ENCODE measurements at places on chromosomes 13 and 19.

GRCh38 chr13:40109351-40109844, 453.9 kb downstream of the COG6 start:
- peak; percentile 35 for DNase-seq

- DNase-seq, result no peak
These were observed 47.8 kb upstream of the KPNA3 start for GRCh38 chr13:49840266-49840665.

- DNase-seq, result no peak
These were observed 60.3 kb upstream of the CLDN10 start for GRCh38 chr13:95492044-95492801.

GRCh38 chr19:34475026-34475974, 6.3 kb upstream of the WTIP start:
- no peak for DNase-seq

GRCh38 chr19:2477732-2478191, 1.8 kb downstream of the GADD45B start:
- no peak for DNase-seq

DNA sequence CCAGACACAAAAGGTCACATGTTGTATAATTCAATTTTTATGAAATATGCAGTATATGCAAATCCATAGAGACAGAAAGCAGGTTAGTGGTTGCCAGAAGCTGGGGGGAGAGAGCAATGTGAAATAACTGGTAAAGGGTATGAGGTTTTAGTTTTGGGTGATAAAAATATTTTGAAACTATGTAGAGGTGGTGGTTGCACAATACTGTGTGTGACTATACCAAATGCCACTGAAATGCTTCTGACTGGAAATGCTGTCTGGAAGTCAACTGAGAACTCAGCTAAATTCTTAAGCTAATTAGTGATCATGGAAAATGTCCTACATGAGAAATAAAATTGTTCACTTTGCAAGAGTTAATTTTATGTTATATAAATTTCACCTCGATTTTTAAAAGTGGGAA, 65.3 kb upstream of the RXFP2 start:
- DNase-seq, result no peak

DNA sequence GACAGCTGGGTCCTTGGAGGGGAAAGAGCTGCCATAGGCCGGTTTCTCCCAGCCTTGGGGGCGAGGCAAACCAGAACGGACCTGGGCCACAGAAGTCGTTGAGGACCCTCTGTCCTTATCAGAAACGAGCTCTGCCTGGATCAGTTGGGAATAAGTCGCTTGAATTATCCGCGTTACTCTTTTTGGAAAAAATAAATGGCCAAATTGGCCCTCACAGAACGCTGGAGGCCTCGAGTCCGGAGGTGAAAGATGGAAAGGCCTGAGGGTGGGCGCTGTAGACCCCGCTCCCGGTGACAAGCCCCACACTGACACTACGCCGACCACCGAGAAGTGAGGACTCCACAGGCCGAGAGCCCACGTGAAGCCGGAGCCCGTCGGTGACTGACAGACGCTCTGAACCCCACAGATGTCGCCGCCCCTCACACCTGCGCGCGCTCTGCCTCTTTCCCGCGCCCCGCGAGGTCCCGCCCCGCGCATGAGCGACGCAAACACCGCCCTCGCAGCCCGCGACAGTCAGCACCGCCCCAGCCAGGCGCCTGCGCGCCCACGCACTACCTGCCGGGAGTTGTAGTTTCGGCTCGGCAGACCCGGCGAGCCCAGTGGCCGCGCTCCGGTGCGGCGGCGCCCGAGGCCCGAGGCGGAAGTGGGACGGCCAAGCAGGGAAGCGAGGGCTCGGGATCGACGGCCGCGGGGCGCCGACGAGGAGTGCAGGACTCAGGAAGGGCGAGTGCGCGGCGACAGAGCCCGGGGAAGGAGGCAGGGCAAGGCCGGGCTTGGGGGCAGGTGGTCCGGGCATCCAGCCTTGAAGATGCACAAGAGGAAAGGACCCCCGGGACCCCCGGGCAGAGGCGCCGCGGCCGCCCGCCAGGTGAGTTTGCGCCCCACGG, at the start of the genes BRME1 and CC2D1A:
Gene BRME1, minus strand, starts transcription at position 484 of the 887 bp plus-strand sequence. CDS start 1,225 bp downstream, outside the sequence.
Gene CC2D1A, plus strand, starts transcription at position 568 of the 887 bp plus-strand sequence. Its CDS starts 241 bp downstream, at position 809.
- DNase-seq, result peak; percentile 95

DNA sequence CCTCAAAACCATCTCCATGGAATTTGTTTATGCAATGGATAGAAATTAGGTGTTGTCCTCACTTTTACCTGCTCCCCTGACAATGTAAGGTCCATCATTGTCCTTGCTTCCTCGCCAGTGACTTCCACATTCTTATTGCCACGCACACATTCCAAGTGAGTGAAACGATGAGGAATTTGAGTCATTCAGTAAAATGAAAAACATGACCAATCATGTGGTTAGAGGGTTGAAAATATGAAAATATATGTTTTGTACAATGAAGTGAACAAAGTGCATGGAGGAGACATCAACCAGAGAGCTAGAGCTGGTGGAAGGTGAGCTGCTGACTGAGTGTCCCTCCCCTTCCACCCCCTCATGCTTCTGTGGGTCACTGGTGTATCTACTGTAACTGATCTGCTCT, 91.7 kb downstream of the ATP8A2 start:
- no peak for DNase-seq

DNA sequence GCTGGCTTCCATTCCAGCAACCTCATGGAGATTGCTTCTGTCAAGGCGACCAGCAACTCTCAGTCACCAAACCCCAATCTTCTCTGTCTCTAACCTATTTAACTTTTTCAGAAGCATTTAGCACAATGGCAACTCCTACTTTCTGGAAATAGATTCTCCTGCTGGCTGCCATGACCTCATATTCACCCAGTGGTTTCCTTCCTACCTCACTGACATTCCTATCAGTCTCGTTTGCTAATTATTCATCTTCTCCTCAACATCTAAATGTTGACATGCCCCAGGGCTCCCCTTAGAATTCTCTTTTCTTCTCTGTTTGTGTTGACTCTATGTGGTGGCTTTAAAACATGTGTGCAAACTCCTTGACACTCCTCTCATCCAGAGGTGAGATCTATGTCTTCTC, 106.7 kb downstream of the OLFM4 start:
- DNase-seq, result no peak

DNA sequence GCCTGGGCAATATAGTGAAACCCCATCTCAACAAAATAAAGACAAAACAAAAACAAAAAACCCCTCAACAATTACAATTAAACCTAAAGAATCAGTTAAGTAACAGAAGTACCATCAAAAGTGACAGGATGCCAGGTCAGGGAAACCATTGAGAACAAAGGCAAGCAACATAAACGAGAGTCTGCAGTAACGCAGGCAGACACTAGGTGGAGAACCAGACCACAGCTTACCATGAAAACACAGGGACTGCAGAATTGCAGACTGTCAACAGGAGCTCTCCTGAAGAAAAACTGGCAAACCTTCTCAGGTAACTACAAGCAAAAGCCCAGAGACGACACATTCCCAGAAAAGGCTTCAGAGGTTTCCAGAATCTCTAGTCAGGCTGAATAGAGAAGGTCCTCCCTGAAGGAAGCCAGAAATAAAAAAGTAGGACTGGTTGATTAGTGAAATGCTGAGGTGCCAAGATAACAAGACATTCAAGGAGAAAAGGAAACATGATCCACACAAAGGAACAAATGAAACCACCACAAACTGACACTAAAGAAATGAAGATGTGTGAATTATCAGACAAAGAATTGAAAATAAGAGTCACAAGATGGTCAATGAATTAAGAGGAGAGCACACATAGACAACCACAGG, 2.2 kb upstream of the ZNF665 start:
- DNase-seq, result peak; percentile 75

- no peak for DNase-seq
These were observed 8.2 kb upstream of the ZNF77 start for GRCh38 chr19:2952953-2953481.

- DNase-seq, result no peak
These were observed 16.5 kb downstream of the CYP4F22 start for GRCh38 chr19:15524781-15525180.

DNA sequence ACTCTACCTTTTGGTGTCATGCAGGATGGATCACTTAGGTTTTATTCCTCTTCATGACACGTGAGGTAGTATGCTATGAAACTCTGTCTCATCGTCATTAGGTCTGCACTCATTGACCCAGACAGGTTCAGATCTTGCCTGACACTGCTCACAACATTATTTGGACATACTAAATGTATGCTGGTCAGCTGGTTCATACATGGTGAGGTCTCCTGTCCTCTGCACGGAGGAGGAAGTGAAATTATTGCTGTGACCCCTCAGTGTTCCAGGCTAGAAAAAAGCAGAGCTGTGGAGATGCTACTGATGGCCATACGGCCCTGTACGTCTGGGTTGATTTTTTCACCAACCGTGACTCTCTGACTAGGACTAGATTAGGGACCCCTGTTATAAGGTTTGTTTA, 35.8 kb downstream of the LATS2 start:
- no peak for DNase-seq

DNA sequence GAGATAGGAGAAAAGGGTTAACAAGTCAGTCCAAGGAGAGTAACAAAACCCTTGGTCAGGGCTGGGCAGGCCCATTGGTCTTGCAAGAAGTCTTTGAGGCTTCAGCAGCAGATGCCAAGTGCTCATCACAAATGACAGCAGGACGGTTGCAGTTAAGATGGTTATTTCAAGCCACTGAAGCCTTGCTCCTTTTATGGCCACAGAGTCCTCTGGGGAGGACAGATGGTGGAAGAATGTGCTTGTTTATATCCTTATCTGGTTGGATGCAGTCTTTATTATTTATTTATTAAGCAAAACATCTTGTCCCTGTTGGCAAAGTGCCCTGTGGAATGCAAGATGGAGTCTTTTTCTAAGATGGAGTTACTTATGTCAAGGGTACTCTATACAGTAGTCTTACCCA, 19.2 kb upstream of the ZNF331 start:
- no peak for DNase-seq

DNA sequence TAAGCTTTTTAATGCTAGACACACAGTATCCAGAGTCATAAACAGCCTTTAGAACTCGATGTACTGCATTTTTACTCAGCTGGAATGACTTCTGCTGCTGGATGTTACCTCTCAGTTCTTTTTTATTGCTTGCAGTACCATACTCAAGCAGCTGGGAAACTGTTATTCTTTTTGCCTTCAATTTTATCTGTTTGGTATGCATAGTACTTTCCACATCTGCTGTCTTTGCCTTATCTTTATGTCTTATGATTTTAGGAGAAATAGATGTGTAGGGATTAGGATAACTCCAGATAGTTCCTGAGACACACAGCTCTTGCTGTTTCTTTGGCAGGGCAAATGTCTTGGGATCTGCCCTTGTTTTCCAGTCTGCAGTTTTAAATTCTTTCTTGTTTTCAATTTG, 31.5 kb downstream of the TEX30 start:
- DNase-seq, result no peak

- DNase-seq, result no peak
These were observed 121.2 kb downstream of the B3GLCT start for GRCh38 chr13:31320946-31321345.

- no peak for DNase-seq
These were observed 126.7 kb downstream of the URI1 start for GRCh38 chr19:30068528-30069395.

DNA sequence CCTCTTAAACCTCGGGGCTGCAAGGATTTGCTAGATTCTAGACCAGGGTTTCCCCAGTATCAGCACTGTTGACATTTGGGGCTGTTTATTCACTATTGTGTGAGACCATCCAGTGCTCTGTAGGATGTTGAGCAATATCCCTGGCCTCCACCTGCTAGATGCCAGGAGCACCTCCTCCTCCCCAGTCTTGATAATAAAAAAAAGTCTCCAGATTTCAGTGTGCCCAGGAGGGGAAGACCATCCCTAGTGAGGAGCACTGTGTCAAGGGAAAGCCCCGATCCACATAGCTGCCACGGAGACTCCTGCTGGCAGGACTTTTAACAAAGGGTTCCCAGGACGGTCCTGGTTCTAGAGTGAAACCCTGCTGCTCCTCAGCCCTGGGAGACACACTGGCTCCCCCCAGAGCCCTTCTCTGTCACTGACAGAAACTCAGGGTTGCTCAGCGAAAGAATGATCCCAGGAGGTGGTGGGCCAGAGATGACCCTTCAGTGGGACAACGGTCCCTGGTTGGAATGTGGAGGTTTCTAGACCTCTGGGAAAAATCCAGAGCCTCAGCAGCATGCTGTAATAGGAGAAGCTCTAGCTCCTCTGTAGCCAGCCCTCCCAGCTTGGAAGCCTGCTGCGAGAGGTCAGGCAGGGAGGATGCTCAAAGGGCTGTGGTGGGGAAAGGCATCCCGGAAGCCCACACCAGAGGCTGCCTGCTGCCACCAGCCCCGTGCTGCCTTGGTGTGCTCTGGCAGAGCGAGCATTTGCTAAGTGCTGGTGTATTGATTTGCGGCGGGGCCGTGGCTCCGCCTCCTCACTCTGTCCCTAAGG, 20.3 kb downstream of the LYL1 start:
- DNase-seq, result no peak

GRCh38 chr13:23743278-23744076, 145.7 kb downstream of the MIPEP start:
- DNase-seq, result no peak

DNA sequence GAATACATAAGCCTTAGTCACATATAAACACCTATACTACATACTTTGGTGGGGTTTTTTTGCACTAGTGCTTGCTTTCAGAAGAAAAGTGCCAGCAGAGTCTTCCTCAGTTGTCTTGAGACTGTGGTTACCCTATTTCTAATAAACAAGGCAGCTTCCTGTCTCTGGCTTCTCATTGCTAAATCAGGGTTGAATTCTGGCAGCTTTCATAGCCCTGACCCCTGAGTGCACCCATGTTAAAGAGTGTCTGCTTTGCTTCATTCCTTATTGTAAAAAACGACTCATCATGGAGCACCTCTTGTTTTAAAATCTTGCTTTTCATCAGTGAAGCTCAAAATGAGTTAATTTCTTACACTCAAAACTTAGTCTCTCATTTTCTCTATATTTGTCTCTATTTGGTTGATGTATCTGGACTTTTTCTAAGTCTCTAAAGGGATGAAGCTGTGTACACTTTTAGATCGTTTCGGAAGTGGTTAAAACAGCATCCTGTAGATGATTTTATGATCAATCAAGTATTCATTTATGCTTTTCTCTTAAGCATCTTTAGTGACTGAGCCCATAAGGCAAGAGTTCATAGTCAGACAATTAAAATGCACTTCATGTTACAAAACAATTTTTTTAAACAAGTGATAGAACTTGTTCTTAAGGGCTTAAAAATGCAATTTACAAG, 72.1 kb downstream of the KLF12 start:
- DNase-seq, result no peak
